Calu3 (cell line): ENCODE measurements at places on chromosomes 2 and 18.
A peak's percentile ranks its signal among the peaks of the same experiment; 100 is the strongest.

GRCh38 chr2:112137516-112138158 lies 548 bp upstream of the FBLN7 start:
- peak; percentile 13 for DNase-seq

DNA sequence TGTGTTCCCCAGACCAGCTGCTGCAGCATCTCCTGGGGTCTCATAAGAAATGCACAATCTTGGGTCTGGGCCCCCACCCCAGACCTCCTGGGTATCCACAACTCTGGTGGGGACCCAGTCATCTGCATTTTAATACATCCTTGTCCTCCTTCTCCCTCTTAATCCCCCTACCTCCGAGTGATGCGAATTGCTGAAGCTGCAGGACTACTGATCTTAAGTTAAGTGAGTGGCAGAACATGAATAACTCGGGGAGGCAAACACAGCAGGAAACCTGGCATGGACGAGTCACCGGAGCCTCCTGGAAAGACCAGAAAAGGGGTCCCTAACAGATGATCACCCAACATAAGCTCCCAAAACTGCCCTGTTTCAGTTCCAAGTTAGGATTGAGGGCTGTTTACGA lies 283.2 kb upstream of the MGAT5 start:
- no peak for DNase-seq

GRCh38 chr2:17475286-17475685 lies 43.0 kb downstream of the RAD51AP2 start:
- DNase-seq = no peak

DNA sequence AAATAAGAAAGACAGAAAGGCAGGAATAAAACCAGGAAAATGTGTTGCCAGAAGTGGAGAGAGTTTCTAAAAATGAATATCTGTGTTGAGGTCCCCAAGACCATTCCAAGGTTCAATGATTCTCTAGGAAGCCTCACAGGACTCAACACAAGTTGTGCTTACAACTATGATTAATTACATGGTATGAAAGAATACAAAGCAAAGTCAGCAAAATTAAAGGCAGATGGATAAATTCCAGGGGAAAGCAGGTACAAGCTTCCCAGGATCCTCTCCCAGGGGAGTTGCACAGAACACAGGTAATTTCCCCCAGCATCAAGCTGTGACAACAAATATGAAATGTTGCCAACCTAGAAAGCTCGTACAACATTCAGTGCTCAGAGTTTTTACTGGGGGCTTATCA lies 154.4 kb upstream of the HNMT start:
- no peak for DNase-seq

DNA sequence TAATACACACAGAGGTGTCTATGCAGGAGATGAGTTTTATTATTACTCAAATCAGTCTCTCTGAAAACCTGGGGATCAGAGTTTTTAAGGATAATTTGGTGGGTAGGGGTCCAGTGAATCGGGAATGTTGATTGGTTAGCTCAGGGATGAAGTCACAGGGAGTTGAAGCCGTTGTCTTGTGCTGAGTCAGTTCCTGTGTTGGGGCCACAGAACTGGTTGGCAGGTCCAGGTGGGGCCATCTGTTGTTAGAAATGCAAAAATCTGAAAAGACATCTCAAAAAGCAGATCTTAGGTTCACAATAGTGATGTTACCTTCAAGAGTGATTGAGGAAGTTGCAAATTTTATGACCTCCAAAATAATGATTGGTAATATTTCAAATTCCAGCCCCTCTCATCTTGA lies 86.9 kb downstream of the VSNL1 start:
- no peak for DNase-seq

DNA sequence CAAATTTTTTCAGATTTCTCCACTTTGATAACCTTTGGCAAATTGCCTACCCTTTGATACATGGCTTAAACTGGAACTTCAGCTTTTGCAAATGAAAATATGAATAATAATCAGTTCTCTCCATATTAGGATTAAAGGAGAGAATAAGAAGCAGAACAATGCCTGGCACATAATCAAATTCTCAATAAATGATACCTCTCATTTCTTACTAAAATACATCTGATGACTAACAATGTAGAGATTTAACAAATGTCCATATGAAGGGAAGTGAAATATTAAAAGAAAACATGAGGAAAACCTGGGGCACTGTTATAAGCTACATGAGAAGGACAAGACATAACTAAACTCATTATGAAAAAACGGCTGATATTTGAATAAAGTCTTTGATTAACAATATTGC lies 1103.6 kb downstream of the LRP1B start:
- no peak for DNase-seq

GRCh38 chr2:181158427-181158826 lies 178.0 kb downstream of the UBE2E3 start:
- DNase-seq = no peak

DNA sequence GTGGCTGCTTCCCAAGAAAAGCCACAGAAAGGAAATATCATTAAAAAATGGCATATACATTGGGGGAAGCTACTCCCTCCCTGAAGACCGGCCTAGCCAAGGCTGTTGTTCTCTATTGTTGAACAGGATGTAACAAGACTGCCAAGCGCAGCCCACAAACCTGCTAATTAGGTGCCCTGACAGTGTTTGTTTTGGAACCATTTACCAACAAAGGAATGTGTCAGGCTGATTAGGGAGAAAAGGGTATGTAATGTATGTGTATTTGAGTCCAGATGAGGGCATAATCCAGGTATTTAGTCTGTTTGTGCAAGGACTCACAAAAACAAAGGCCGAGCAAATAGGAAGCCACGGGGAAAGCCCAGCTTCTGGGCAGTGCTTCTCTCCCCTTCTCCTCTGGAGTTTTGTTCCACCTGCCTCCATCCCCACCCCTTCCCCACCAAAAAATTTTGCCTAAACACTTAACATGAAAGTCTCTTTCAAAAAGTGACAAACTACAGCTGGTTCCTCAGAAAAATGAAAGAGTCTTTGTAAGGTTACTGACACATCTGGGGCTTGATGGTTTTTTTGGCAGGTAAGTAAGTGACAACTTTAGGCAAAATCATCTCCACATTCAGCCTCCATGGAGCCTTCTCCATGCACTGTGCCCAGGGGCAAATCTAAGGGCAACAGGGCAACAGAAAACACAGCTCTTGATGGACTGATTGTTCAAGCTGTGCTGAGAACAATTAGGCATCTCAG lies 78.3 kb upstream of the FZD5 start:
- DNase-seq = peak; percentile 74

GRCh38 chr2:74503506-74504475 lies 3.7 kb downstream of the PCGF1 start:
- DNase-seq = no peak

DNA sequence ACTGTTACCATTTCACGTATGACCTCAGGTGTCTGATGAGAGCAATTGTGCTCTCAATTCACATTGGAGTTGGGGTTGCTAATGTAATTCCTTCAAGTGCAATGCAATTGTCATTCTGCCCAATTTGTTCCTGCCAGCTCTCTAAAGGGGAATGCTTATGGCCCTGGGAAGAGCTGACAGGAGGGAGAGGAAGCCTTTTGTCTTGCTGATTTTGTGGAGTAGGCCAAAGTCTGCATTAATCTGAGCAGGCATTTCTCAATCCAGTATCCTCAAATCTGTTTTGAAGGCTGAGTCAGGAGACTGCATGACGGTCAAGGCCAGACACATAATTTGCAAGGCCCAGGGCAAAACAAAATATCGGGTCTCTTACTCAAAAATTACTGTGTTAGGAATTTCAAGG lies 326.4 kb upstream of the SPHKAP start:
- DNase-seq = no peak

DNA sequence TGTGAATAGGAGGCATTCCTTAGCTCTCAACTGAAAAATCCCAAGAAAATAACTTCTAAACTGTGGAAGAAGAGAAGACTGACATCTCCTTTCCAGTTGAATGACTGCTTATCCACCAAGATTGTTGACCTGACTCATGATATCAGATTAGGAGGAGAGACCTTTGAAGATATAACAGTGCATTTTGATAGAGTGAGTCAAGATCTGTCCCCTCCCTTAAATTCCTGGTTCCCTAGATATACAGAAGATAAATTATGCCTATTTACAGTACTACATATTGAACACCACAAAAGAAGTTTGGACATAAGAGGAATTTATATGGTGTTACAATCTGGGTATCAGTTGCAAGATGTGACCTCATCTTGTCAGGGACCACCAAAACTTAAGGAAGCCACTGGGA lies 285.3 kb upstream of the ZSWIM2 start:
- DNase-seq = no peak

- no peak for DNase-seq
Measured at GRCh38 chr18:62777814-62778213, 62.5 kb downstream of the PHLPP1 start.

- DNase-seq = no peak
Measured at GRCh38 chr2:32963941-32964340, 17.2 kb downstream of the LTBP1 start.

DNA sequence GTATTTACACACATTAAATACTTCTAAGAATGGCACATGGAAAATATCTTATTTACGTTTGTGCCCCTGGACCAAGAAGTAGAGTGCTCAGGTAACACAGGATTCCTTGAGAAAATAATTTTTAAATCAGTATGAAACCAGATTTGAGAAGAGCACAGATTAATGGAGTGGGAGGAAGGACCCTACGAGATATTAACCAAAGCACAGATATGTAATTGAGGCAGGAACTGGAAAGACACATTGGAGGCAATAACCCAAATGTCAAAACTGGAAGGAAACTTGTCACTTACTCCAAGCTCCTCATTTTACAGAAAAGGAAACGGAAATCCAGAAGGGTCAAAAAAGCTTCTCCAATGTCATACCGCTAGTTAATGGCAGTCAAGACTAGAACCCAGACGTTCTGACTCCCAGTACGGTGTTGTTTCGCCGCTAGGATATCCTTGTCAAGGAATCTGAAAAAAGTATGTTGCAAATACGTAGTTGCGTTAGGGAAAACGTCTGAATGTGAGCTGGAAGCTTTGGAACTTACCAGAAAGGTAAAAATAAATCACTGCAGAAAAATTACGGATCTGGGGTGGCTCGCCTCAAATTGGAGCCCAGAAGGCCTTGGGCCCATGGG lies 634 bp downstream of the MTIF2 start:
- DNase-seq = no peak

DNA sequence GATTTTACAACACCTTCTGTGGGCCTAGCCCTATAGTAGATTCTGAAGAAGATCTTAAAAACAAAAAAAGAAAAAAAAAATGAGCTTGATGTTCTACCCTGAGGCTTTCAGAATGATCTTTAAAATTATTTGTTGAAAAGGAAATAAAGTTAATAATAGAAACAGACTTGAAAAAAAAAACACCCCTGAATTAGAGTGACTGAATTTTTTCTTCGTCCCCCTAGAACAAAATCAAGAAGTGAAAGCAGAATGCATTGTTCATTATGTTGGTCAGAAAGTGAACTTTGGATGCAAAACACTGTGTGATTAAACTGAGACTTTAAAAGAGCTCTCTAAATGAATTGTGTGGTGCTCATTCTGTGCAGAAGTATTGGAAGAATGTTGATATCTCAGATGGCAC lies 1384.4 kb upstream of the PIK3C3 start:
- DNase-seq = no peak

DNA sequence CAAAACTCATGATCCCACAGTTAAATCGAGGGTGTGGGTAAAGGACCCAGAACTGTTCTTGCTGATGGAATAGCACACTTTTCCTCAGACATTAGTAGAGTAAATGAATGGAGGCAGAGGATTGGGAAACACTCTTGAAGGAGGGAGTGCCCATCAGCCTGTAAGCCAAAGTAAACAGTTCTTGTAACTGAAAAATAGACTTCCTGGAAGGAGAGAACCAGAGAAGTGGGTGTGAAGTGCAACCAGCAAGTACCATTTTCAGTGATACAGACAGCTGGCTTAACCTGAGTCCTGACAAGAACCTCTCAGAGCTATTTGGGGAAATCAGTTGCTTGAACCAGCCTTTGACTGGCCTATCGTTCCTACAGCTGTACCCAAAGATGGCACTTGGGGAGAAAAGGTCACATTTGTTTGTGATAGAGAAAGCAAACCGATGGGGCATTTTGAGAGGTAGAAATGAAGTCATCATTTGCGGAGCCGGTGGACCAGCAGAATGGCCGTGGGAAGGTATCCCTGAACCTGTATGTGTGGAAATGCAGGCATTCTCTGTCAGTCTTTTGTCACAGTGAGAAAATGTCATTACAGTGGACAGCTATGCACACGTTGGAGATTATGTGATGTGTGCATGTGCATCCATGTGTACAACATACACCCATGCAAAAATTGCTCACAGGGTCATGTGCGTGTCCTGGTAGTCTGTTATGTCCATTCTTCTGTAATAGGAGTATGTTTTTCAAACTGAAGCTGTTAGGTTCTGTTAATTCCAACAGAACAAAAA lies 17.8 kb downstream of the CRIM1 start:
- DNase-seq = no peak

GRCh38 chr2:6580982-6581381 lies 284.7 kb downstream of the CMPK2 start:
- no peak for DNase-seq

GRCh38 chr2:239636808-239637207 lies 236.0 kb upstream of the HDAC4 start:
- no peak for DNase-seq

DNA sequence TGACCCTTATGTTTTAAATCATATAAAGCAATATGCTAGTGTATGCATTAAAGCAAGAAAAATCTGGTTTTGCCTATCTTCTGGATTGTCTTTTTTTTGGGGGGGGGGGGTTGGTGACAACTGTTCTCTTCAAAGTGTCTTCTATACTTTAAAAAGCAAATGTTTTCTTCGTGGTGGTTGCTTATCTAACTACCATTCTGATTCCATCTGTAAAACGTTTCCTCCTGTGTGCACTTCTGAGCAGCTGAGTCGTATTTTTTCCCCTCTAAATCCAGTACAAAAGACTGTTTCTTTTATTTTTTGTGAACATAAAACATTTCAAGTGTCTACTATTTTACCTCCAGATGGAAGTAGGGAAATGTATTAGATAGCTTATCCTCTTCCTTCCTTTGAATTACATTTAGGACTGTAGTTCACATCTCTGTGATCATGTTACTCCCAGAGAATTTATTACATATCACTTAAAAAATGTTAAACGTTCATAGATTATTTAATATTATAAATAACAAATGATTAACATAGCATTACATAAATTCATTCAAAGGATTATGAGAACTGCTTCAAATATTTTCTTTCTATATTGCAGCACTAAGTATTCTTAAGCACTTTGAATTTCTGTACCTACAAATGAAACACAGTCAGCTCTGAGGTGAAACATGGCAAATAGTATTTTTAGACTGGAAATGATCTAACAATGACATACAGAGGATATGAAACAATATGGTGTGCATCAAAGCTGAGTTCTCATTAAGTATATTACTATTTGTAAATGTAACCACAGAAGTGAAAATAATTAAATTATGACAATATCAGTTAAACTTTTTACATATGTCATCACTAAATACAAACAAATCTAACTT lies 56.4 kb downstream of the SCN3A start:
- no peak for DNase-seq

- no peak for DNase-seq
Measured at GRCh38 chr2:36059691-36060090, 295.9 kb upstream of the CRIM1 start.

DNA sequence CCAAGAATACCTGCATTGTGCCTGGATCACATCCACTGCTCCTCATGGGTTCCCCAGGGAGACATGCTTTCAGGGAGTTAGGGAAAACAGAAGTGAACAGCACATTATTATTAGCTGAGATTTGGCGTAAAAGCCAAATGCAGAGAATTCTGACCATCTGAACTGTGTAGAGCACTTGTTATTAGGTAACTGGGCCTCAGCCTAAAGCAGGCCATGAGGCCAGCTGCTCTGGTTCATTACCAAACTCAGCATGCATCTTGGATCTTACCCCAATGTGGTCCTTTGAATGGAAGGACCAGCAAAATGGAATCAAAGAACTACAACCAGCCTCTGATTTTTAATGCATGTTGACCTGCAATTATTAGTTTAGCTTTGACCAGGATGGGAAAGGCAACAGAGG lies 322.3 kb downstream of the KCNS3 start:
- no peak for DNase-seq
